ENCODE measurements at places on chromosomes 16 and 17.

- no peak for DNase-seq
Measured at GRCh38 chr16:11218604-11218962, 37.4 kb downstream of the SOCS1 start.

- no peak for DNase-seq
Measured at GRCh38 chr16:27980076-27980775, 83.3 kb downstream of the GSG1L start.

DNA sequence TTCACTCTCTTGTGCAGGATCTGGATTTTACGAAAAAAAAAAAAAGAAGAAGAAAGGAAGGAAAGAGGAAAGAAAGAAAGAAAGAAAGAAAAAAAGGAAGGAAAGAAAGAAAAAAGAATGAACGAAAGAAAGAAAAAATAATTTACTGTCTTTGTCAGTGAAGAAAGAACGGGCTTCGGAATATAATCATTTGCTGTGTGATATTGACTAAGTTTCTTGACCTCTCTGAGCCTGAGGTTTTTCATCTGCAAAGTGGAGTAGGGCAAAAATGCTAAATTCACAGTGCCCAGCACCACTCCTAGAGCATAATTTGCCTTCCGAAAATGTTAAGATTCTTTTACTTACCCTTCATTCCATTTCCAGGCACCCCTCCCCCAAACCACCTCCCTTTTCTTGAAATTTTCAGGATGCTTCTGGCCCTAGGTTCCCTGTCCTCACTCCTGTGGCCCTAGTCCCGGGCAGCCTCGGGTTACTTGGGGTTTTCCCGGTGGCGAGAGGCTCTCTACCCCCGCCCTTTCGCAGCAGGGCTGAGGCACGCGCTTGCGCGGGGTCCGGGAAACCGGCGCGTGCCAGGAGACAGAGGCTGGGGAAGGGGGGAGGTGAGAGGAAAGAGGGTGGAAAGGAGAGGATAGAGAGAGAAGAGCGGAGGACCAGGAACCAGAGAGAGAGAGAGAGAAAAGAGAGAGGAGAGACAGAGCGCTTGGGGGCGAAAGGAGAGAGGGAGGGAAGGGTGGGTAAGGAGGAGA, at the start of gene CNTNAP1:
CNTNAP1 (plus strand) TSS at position 556 of the 746 bp plus-strand sequence. CDS start 299 bp downstream, outside the sequence.
- DNase-seq: no peak

GRCh38 chr17:81003711-81004475, 12.3 kb downstream of the CHMP6 start:
- DNase-seq: no peak

DNA sequence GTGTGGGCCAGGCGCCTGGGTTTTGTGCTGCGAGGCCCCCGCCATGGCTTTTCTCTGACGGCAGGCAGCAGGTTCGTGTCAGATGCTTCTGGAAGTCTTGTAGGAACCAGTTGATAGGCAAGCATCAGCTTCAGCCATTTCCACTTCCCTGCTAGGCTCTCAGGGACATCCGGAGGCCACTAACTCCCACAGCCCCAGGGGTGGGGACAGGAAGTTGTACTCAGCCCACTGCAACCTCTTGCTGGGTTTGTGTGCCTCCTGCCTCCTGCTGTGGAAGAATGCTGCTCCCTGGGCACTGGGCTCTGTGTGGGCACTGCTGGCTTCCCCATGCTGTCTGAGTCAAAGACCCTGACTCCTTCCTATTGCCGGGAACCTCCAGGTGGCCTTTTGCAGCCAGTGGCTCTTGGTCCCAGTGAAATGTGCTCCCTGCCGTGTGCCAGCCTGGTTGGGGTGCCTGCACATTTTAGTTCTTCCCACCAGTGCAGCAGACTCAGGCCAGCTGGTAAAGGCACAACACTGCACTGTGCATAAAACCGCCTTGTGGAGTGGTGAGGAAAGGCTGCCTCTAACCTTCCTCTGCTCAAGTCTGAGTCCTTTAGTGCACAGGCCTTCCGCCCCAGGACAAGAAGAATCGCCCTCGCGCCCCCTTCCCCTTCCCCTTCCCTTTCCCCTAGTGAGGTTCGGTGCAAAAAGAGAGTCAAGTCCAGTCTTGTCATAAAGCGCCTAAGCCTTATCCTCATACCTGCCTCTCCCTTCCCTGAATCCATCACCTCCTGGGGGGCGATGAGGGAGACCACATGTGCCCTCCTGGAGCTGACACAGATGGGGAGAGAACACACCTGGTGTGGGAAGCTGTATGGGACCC, 16.6 kb downstream of the LDHD start:
- DNase-seq: peak; percentile 43

GRCh38 chr17:55421179-55421934, at the start of gene MMD:
MMD (minus strand) TSS chr17:55421835; CDS start chr17:55421695, 140 bp downstream.
- no peak for DNase-seq

DNA sequence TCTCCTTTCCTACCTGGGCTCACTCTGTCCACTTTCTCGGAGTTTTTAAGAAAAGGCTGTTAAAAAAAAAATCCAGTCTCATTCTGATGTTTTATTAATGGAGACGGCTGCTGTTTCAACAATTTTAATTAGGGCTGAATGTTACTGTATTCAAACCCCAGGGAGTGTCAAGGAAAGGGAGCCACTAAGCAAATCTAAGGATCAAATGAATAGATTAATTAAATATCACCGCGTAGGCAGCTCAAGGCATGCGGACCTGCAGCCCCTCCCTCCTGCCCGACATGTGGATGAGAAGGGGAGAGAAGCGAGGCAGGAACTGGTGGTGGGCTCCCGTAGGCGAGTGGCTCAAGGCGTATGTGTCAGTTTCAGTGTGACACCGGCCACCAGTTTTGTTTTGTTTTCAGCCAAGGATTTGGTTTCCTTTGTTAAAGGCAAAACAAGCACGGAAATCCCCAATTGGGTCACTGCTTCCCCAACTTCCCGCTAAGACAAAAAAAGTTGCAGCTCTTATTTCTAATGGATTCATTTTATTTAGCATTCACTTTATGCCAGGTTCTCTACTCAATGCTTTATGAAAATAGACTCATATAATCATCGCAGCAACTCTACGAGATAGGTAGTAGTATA, 110.6 kb downstream of the GP2 start:
- DNase-seq: no peak

GRCh38 chr16:88084881-88085280, 133.6 kb downstream of the BANP start:
- no peak for DNase-seq

DNA sequence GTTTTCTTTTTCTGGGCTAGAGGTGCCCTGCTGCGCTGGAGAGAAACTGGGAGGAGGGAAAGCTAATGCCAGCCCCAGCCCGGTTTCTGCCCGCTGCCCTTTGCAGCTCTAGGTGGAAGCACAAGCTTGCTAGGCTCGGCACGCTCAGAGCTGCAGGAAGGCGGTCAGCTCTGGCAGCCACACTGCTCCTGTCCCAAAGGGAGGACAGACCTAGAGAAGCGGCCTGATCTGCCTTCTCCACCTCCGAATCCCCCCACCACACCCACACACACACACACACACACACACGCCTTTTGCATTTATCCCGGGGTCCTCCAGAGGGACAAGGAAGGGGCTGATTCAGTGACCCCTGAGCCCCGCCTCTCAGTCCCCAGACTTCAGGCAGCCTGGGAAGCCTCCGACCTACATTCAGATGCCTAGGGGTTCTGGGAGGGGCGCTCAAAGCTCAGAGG, 418.1 kb downstream of the SOX9 start:
- DNase-seq: no peak

- no peak for DNase-seq
Measured at GRCh38 chr16:56226845-56227525, 35.7 kb downstream of the GNAO1 start.

DNA sequence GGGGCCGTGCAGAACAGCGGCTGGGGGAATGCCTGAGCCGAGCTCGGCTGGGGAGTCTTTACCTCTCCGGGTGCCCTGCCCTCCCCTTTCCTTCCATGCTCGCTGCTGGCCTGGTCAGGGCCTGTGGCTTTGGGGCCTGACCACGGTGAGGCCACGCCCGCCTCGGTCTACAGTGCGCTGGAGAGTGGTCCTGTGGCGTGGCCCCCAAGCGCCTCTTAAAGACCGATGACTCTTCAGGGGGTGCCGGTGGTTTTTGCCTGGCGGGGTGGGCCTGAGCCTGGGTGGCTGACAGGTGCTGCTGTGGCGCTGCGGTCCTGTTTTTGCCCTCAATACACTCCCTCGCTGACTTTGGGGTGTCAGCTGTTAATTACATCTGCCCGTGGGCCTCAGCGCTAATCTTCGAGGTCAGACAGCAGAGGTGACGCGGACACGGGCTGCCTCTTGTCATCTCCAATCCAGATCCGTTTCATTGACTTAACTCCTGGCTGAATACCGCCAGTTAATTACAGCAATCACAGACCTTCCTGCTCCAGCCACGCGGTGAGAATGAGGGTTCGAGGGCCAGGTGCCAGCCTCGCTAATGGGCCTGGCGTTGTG, 29.7 kb downstream of the GSE1 start:
- no peak for DNase-seq

GRCh38 chr16:70808371-70808770, 7.4 kb upstream of the VAC14 start:
- no peak for DNase-seq

GRCh38 chr16:69243479-69243878, 56.5 kb downstream of the SNTB2 start:
- DNase-seq: no peak

DNA sequence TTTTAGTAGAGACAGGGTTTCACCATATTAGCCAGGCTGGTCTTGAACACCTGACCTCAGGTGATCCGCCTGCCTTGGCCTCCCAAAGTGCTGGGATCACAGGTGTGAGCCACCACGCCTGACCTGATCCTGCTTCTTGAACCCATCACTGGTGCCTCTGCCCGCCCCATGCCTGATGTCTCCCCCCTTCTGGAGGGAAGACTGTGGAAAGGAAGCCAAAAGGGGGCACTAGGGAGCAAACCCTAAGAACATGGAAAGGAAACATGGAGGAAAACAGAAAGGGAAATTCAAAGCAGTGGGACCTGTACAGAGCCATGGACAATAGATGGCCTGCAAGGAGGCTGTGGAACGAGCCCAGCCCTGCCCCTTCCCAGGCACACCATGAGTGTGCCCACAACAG, 31.1 kb upstream of the FASN start:
- DNase-seq: no peak

- no peak for DNase-seq
Measured at GRCh38 chr16:76222853-76223252, 54.3 kb upstream of the CNTNAP4 start.

- DNase-seq: no peak
Measured at GRCh38 chr16:48912360-48912759, 302.4 kb upstream of the N4BP1 start.

GRCh38 chr16:8831871-8832716, 34.5 kb downstream of the PMM2 start:
- DNase-seq: no peak

GRCh38 chr17:47995241-47995935, 24.5 kb downstream of the CDK5RAP3 start:
- no peak for DNase-seq

- no peak for DNase-seq
Measured at GRCh38 chr17:17137731-17138585, 68.2 kb downstream of the PLD6 start.

DNA sequence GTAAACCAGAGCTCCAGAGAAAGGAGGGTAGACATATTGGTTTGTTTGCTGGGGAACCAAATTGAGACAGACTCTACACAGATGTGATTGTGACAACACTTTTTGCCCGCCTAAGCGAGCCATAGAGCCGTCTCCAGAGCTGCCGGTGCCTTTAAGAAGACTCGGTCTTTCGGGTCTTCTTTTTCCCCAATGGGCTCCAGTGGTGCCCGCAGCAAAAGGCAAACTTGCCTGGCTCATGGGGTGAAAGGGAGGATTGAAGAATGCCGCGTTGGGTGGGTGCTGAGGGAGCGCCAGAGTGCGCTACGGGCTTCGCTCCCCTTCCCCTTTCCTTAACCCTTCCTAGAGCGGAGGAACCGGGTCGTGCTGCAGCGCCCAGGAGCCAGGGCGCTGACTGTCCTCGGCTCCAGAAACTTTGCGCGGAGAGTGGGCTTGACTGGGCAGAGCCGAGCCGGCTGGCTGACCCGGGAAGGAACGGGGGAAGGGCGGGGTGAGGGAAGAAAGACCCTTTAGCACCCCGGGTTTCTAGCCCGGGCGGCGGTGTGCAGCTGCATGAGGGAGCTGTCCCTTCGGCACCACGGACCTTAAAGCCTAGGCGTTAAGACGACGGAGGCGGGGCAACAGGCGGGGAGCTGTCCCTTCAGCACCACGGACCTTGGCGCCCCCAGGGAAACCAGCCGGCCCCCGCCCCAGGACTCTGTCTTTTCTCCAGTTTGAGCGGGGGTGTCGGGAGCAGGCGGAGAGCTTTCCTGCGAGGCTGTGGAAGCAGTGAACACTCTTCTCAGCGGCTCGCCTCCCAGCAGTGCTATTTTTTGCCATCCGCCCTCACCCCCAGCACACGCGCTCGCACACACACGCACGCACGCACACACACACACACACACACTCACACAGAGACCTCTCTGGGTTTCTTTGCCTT, at the start of gene CACNG3:
CACNG3 (plus strand) TSS at position 880 of the 916 bp plus-strand sequence. CDS start 420 bp downstream, outside the sequence.
- peak; percentile 70 for DNase-seq

DNA sequence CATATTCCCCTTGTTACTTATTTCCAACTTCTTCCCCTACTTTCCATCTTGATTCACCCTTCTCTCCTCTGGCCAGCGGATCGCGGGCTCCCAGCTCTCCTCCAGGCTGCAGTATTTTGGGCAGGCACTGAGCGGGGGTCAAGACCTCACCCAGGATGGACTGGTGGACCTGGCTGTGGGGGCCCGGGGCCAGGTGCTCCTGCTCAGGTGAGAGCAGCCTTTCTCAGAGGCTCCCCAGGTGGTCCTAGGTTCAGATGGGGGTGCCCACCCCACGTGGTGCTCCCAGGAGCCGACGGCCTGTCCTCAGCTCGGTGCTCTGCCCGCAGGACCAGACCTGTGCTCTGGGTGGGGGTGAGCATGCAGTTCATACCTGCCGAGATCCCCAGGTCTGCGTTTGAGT, 16.0 kb downstream of the ITGAX start:
- DNase-seq: no peak

GRCh38 chr16:27408012-27408601, 6.1 kb downstream of the IL21R start:
- peak; percentile 73 for DNase-seq

- no peak for DNase-seq
Measured at GRCh38 chr16:54000361-54000760, 286.2 kb downstream of the IRX3 start.

GRCh38 chr16:55605754-55606336, 39.4 kb downstream of the CAPNS2 start:
- no peak for DNase-seq

DNA sequence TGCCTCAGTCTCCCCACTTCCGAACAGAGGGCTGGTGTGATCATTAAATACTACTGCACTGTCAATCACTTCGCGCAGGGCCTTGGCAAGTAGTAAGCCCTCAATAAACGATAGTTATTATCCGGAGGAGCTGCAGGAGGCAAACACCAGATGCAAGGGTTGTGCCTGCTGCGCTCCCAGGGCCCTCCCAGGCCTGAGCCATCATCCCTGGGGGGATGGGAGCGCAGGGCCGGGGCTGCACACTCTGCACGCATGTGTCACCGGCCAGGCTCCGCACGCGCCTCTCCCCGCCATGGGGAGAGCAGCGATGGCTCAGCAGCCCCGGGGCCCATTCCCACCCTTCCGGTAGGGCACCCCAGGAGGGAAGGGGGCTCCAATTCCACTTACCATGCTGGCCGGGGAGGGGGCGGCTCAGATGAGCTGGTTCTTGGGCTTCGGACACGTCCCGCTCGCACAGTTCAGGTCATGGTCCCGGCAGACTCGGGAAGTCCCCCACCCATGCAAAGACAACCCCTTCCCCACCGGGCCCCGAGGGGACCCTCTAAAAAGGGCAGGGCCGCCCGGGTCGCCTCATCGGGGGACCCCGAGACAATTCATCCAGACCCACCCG, 681 bp downstream of the XPO6 start:
- peak; percentile 68 for DNase-seq

- no peak for DNase-seq
Measured at GRCh38 chr17:2975469-2975958, 87.9 kb downstream of the OR1D5 start.

- no peak for DNase-seq
Measured at GRCh38 chr17:55383771-55384642, 37.6 kb downstream of the MMD start.

GRCh38 chr17:41784207-41784744, 2.2 kb downstream of the JUP start:
- no peak for DNase-seq
